ENCODE measurements at places on chromosomes 4 and X.

- no peak for DNase-seq
Observed at GRCh38 chrX:74272230-74272629, 31.8 kb upstream of the ZCCHC13 start.

DNA sequence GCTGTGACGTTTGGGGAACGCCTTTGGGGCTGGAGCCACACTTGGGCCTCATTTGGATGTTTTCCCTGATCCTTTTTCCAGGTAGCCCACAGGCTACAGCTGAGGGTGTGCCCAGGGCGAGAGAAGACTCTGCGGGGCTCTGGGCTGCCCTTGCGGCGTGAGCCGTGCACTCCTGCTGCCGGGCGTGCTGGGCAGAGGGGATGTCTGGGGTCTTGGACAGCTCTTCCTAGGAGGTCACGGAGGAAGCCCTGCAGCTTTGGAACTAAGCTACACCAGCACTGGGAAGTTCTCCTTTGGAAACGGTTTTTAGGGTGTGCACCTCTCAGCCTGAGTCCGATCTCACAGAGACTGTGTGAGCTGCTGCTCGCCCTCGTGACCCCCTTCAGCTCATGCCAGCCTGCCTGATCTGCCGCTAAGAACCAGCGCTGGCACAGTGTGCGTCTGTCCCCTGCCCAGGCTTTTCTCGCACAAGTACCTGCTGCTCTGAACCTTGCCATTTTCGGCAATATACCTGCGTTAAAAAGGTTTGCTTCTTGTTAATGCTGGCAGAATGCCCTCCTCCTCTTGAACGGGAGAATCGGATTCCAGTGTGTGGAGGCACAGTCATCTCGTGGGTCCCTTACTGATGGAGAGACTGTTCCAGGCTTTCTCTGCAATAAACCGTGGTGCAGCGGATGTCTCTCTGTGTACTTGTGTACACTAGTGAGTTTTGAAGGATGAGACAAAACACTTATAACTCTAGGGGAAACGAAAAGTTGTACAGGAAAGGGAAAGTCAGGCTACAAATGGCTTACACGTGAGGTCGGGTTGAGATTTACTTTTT is 14.3 kb downstream of the MSANTD1 start:
- DNase-seq = no peak

GRCh38 chrX:66676990-66677389 is 38.1 kb upstream of the EDA2R start:
- no peak for DNase-seq

DNA sequence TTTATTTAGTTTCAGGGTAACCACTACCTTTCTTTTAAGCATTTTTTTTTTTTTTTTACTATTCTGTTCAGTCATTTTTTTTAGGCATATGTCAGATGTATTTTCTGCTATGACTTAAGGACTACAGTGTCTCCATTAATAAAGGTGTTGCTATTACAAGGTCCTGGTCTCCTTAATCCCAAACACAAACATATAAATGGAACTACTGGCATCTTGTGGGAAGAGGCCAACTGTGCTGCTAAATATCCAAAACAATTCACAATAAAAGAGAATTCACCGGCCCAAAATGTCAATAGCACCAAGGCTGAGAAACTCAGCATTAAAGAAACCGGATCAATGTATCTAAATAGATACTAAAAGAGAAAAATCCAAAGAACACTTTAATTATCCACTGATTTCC is 26.4 kb downstream of the LCORL start:
- no peak for DNase-seq
